Peyer's patch (tissue), 4 donors: ENCODE measurements at places on chromosomes 7 and 10. TPM values are rescaled to one million over a fixed set of nuclear protein-coding genes. Genes with fewer than 3 reads are reported as not detected.

The GHRHR gene
- not detected for total RNA-seq

The UNCX gene
- not detected for total RNA-seq

The CPA1 gene
- not detected for total RNA-seq

GRCh38 chr7:20249920-20250319 lies 32.7 kb upstream of the MACC1 start:
- DNase-seq = no peak
- H3K4me3 ChIP-seq = no peak overlapping the region
- no peaks in the 10 kb centered on the region for H3K36me3 ChIP-seq
- H3K27me3 ChIP-seq = no peaks in the 10 kb centered on the region

DNA sequence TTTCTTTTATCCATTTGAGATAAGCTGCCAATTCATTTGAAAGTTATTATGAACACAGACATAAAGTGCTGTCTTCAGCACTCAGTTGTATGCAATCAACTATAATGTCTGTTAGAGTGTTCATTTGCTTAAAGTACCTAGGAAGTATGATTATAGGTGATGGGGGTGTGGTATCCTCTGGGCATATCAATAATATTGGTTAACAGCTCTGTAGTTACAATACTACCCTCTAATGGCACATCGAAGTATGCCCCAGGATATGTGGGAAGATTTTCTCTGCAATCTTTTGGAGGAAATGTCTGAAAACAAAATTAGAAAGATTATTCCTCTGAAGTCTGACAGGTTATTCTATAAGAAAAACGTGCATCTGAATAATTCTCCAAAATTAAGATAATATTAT lies 429.7 kb downstream of the ARL4A start:
- H3K4me1 ChIP-seq = no peaks in the 10 kb centered on the region
- no peaks in the 10 kb centered on the region for H3K27me3 ChIP-seq
- H3K36me3 ChIP-seq = no peaks in the 10 kb centered on the region
- H3K4me3 ChIP-seq = no peak overlapping the region
- H3K27ac ChIP-seq = no peak overlapping the region

DNA sequence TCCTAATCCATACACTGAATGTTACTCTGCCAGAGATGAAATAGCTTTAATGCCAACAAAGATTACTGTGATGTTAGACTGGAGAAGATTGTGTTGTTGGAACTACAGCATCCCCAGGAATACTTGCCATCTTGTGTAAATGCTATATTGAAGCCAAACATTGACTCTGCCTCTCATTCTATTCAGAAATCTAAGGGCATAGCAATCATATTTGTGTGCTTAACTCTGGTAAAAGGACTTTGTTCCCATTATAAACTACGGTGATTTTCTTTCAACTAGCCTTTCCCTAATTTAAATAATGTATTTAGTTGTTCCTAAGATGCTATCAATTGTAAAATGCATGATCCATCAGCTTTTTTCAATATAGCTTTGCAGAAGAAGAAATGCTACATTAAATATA lies 498.4 kb upstream of the LRRN3 start:
- H3K27me3 ChIP-seq = no peaks in the 10 kb centered on the region
- no peaks in the 10 kb centered on the region for H3K4me1 ChIP-seq
- H3K36me3 ChIP-seq = no peaks in the 10 kb centered on the region

- no peak overlapping the region for H3K27ac ChIP-seq
- H3K4me1 ChIP-seq = no peaks in the 10 kb centered on the region
- no peaks in the 10 kb centered on the region for H3K36me3 ChIP-seq
- DNase-seq = no peak
Observed at GRCh38 chr10:117078168-117078837, 59.8 kb downstream of the VAX1 start.

DNA sequence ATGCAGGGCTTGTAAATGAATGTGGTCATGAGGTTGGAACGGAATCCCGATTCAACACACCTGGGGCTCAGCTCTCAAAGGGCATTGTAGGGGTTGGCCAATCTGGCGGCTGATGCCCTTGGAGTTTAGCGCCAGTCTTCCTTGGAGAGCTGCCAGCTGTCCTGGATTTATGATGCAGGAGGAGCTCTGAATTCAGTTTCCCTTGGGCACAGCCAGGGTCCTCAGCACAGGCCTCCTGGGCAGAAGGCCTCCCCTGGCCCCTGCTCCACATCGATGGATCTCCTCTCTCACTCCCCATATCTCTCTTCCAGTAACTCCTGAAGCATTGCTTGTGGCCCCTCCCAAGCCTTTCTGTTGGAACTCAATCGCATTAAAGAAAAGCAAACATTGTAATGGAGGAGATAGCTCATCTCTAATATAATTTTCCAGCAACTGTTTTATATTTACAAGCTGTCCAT lies 985 bp upstream of the CYTH3 start:
- peak overlapping the region; percentile 89 for H3K27ac ChIP-seq
- no peaks in the 10 kb centered on the region for H3K36me3 ChIP-seq
- no peaks in the 10 kb centered on the region for H3K27me3 ChIP-seq
